ENCODE measurements at places on chromosomes 5 and 9. TPM values are rescaled to one million over a fixed set of nuclear protein-coding genes. Genes with fewer than 3 reads are reported as not detected.

DNA sequence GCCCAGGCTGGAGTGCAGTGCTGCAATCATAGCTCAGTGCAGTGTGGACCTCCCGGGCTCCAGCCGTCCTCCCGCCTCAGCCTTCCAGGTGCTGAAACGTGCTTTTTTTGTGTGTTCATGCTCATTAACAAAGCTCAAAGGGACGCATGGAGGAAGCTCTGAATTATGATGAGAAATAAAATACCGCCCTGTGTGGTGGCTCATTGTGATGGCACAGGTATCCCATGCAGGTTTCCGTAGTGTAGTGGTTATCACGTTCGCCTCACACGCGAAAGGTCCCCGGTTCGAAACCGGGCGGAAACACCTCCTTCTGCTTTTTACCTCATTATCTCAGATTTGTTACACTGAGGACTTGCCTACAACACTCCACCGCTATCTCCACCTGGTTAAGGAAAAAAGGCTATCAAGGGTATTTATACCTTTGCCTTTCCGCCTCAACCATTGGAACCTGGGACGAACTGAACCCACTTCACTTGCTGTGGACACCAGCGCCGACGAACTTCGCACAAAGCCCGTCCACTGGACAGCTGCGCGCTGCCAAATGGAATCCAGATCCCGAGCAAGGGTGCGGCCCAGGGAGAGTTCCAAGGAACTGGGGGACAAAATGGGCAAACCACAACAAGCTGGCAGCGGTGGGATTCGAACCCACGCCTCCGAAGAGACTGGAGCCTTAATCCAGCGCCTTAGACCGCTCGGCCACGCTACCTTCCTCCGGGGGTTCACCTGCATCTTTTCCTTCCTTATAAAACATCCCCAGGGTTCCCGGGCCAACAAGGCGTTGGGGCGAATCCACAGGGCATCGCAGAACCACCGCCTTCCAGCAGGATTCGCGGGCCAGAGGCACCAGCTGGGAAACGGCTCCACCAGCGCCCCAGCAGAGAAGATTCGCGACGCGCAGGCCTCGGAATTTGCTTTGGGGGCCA, 26.3 kb downstream of the OR2V2 start:
- peaks cover 7% of the 10 kb centered on the region for H3K4me1 ChIP-seq
- peaks cover 4% of the 10 kb centered on the region for H3K36me3 ChIP-seq
- H3K27ac ChIP-seq = no peak overlapping the region
- H3K4me3 ChIP-seq = peak overlapping the region; percentile 77
- no peak for DNase-seq

DNA sequence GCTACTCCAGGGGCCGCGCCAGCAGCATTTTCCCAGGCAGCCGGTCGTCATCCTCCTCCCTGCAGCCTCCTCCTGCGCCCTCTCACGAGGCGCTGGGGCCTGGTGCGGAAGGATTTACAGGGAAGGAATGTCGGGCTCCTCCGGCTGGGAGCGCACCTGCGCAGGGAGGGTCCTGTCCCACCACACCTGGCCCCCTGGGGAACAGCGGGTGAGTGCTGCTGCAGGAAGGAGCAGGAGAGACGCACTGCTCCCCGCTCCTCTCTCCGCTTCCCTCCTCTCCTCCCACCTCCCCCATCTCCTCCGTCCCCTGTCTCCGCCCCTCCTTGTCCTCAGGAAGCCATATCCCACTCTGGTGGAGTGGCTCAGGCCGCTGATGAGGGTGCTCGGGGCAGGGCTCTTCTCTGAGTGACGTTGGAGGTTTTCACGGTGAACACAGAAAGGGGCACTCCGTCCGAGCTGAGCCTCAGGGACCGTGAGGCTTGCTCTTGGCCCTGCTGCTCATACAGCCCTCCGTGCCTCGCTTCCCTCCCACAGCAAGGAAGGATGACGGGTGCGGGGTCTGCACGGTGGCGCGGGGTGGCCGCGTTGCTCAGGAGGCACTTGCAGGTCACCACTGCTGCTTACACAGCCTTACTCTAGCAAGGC, 31.3 kb downstream of the IRX4 start:
- no peak for DNase-seq
- peaks cover 4% of the 10 kb centered on the region for H3K36me3 ChIP-seq
- no peak overlapping the region for H3K4me3 ChIP-seq
- no peak overlapping the region for H3K27ac ChIP-seq
- H3K27me3 ChIP-seq = peaks cover 23% of the 10 kb centered on the region

GRCh38 chr9:89482901-89483361, 15.0 kb downstream of the SEMA4D start:
- peak; percentile 28 for DNase-seq
- H3K4me3 ChIP-seq = peak overlapping the region; percentile 74
- H3K4me1 ChIP-seq = peaks cover 50% of the 10 kb centered on the region
- peaks cover 6% of the 10 kb centered on the region for H3K36me3 ChIP-seq
- peak overlapping the region; percentile 92 for H3K27ac ChIP-seq

DNA sequence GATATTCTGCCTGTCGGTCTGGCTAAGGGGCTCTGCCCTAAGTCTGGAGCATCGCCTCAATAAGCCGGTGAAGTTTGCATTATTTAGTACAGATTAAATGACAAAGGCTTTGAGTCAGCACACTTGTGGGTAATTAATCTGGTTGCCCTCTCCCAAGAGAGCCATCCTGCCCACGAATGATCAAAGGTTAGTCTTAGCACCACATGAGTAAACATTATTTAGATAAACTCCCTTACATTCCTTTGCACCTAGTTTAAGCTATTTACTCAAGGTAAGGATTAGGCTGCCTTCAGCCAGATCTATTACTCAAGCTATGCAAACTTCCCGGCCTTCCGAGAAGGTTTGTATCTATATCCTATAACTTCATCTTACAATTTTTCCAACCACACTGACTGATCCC, 572.1 kb downstream of the CHSY3 start:
- no peaks in the 10 kb centered on the region for H3K27me3 ChIP-seq
- no peaks in the 10 kb centered on the region for H3K4me1 ChIP-seq
- H3K27ac ChIP-seq = no peak overlapping the region
- DNase-seq = no peak
- no peaks in the 10 kb centered on the region for H3K36me3 ChIP-seq
- no peak overlapping the region for H3K4me3 ChIP-seq

DNA sequence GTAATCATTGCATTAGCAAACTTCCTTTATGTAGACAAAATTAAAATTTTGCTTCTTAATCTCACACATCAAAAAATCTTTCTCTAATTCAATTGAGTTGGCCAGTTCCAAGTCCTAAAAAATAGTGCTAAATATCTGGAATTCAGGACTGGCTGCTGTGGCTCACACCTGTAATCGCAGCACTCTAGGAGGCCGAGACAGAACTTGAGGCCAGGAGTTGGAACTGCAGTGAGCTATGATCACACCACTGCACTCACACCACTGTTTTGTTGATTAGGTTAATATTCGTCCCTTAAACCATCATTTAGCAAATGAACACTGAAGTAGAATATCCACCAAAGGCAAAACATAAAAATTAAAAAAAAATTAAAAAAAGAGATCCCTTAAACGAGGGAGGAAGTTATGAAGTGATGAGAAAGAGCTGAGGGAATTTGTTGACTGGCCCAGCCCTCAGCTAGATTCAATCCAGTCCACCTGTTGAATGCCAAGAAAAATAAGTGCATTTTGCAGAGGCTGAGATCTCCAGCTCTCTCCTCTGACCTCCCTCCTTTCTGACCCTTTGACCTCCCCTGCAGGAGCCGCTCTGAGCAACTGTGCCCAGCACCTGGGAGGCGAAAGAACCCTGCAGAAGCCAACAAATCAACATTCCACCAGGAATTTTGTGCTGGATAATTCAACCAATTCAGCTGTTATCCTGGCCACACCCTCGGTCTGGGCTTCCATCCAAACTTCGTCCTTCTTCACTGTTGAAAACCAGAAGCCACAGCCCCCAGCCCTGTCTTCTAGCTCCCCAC, 96.8 kb downstream of the OR2K2 start:
- DNase-seq = no peak
- no peaks in the 10 kb centered on the region for H3K4me1 ChIP-seq
- H3K27ac ChIP-seq = no peak overlapping the region
- H3K27me3 ChIP-seq = no peaks in the 10 kb centered on the region
- no peaks in the 10 kb centered on the region for H3K36me3 ChIP-seq

DNA sequence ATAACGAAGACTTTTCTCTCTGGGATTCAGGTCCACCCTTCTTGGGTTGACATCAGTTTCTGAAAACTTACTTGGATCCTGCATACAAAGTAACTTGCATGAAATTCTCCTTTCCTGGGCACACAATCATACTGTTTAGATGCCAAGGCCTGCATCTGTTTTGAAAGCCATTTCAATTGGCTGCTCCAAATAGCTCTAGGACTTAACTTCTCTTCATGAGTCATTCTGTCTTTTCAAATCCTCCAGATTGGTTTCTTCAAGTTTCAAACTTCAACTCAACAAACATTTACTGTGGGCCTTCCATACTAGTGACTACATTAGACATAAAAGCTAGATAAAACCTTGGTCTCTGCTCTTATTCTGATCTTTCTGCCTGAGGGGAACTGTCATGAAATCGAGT, 54.8 kb upstream of the HMHB1 start:
- H3K4me3 ChIP-seq = no peak overlapping the region
- H3K27me3 ChIP-seq = no peaks in the 10 kb centered on the region
- H3K36me3 ChIP-seq = no peaks in the 10 kb centered on the region
- no peaks in the 10 kb centered on the region for H3K4me1 ChIP-seq
- no peak overlapping the region for H3K27ac ChIP-seq

DNA sequence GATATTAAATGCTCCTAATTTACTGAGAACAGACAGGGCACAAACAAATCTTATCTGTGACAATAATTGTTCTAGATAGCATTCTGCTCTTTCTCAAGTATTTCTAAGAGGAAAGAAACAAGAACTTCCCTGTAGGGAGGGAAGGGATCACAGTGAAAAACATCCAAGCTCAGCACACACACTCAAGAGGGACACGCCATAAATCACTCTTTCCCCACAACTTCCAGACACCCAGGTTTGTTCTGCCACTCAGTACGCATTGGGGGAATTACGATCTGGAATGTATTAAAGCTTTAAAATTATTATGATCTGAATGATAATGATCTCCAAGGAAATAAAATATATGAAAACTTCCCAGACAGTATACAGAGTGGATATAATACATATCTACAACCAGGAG, 221.4 kb downstream of the GNA14 start:
- no peaks in the 10 kb centered on the region for H3K36me3 ChIP-seq
- no peak overlapping the region for H3K27ac ChIP-seq
- no peaks in the 10 kb centered on the region for H3K27me3 ChIP-seq
- peaks cover 15% of the 10 kb centered on the region for H3K4me1 ChIP-seq

GRCh38 chr5:151264113-151264512, 11.1 kb downstream of the GM2A start:
- H3K27me3 ChIP-seq = peaks cover 2% of the 10 kb centered on the region
- DNase-seq = no peak
- H3K4me3 ChIP-seq = no peak overlapping the region

- H3K4me1 ChIP-seq = no peaks in the 10 kb centered on the region
- DNase-seq = no peak
- no peak overlapping the region for H3K4me3 ChIP-seq
- no peaks in the 10 kb centered on the region for H3K36me3 ChIP-seq
- H3K27me3 ChIP-seq = peaks cover 2% of the 10 kb centered on the region
These were observed 152.5 kb downstream of the PRKACG start for GRCh38 chr9:68861436-68861835.

DNA sequence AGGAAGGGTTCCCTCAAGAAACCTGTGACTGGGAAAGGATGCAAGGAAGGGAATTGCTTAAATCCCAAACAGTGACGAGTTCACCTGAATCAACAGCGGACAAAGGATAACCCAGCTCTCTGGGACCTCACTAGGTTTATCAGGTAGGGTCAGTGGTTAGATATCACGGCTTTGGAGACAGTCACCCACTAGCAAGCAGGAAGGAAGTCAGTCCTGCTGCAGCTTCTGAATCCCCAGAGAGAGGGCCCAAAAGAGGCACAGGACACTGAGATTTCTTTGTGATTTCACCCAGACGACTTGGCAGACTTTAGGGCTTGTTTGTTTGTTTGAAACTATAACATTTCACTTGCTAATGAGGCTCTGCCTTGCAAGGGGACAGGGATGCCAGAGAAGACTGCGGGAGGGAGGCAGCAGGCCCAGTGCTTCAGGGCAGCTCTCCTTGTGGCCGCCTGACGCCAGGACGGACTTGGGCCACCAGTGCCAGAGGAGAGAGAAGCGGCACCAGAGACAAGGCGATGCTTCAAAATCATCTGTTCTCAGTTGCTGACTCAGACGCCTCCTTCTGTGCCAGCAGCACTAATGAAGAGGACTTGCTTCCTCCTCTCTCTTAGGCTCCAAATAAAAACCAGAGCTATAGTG, 275.6 kb upstream of the SLC30A5 start:
- H3K27me3 ChIP-seq = no peaks in the 10 kb centered on the region
- no peaks in the 10 kb centered on the region for H3K4me1 ChIP-seq
- H3K27ac ChIP-seq = no peak overlapping the region
- H3K36me3 ChIP-seq = no peaks in the 10 kb centered on the region
- no peak overlapping the region for H3K4me3 ChIP-seq
- DNase-seq = no peak

- H3K4me1 ChIP-seq = peaks cover 4% of the 10 kb centered on the region
- no peaks in the 10 kb centered on the region for H3K36me3 ChIP-seq
- DNase-seq = peak; percentile 14
- H3K27me3 ChIP-seq = peaks cover 4% of the 10 kb centered on the region
- H3K27ac ChIP-seq = no peak overlapping the region
- no peak overlapping the region for H3K4me3 ChIP-seq
These were observed 8.9 kb upstream of the ENTPD8 start for GRCh38 chr9:137449931-137450538.

GRCh38 chr5:87826507-87826906, 413.8 kb upstream of the CCNH start:
- H3K27ac ChIP-seq = no peak overlapping the region
- H3K4me3 ChIP-seq = no peak overlapping the region
- DNase-seq = no peak
- no peaks in the 10 kb centered on the region for H3K36me3 ChIP-seq

GRCh38 chr9:123335193-123335985, 20.6 kb upstream of the CRB2 start:
- H3K27me3 ChIP-seq = peaks cover 5% of the 10 kb centered on the region
- no peak overlapping the region for H3K4me3 ChIP-seq
- DNase-seq = no peak
- no peak overlapping the region for H3K27ac ChIP-seq
- no peaks in the 10 kb centered on the region for H3K36me3 ChIP-seq
- H3K4me1 ChIP-seq = peaks cover 1% of the 10 kb centered on the region

DNA sequence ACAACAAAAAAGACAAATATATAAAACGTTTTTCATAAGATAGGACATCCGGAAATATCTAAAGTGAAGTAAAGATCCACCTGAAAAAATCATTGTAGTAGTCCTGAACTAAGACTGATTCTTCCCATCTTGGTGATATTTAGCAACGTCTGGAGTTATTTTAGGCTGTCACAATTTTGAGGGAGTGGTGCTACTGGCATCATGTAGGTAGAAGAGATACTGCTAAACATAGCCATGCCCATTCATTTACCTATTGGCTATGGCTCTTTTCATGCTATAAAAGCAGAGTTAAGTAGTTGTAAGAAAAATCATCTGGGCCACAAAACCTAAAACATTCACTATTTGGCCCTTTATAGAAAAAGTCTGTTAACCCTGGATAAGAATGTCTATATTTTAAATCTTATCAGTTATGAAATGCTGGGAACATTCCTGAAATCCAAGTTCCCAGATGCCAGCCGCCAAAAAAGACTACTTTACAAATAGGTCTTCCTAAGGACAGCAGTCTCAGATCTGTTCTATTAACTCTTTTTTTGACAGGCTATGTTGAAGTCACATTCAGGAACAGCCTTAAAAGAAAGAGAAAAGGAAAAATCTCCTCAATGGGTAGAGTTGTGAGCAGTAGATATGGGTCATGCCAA, 27.0 kb downstream of the RAPGEF6 start:
- peaks cover 11% of the 10 kb centered on the region for H3K4me1 ChIP-seq
- no peak overlapping the region for H3K27ac ChIP-seq
- H3K27me3 ChIP-seq = no peaks in the 10 kb centered on the region
- H3K36me3 ChIP-seq = no peaks in the 10 kb centered on the region
- H3K4me3 ChIP-seq = no peak overlapping the region

ZNF454 gene
- 9.3 TPM for total RNA-seq

NFIB gene
- 1.5 TPM for total RNA-seq

CER1 gene
- 3.0 TPM for total RNA-seq

SPINK1 gene
- not detected for total RNA-seq

OLFM1 gene
- 387 TPM for total RNA-seq
